HFFc6 (cell line): ENCODE measurements at places on chromosomes 5 and 9.
A peak's percentile ranks its signal among the peaks of the same experiment; 100 is the strongest.

DNA sequence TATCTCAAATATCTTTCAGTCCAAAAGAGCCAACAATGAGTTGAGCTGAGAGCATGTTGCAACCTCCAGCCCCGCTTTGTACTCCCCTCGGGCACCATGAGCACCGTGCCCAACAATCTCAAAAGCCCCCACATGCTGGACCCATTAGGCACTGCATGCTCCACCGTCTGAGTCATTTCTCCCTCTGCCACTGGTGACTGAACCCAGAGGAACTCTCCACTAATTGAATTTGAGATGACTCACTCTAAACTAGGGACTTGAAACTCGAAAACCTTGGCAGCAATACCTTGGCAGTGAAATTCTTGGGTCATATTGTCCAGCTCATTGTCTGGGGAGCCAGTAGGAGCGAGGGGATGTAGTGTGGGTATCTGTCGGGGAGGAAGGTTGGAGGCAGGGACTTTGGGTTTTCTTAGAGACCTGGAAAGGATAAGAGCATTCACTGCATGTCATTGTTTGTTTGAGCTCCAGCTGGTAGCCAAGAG is 49.9 kb upstream of the SLIT3 start:
- DNase-seq, result peak; percentile 99
- H3K4me1 ChIP-seq, result peaks cover 71% of the 10 kb centered on the region
- no peaks in the 10 kb centered on the region for H3K36me3 ChIP-seq

DNA sequence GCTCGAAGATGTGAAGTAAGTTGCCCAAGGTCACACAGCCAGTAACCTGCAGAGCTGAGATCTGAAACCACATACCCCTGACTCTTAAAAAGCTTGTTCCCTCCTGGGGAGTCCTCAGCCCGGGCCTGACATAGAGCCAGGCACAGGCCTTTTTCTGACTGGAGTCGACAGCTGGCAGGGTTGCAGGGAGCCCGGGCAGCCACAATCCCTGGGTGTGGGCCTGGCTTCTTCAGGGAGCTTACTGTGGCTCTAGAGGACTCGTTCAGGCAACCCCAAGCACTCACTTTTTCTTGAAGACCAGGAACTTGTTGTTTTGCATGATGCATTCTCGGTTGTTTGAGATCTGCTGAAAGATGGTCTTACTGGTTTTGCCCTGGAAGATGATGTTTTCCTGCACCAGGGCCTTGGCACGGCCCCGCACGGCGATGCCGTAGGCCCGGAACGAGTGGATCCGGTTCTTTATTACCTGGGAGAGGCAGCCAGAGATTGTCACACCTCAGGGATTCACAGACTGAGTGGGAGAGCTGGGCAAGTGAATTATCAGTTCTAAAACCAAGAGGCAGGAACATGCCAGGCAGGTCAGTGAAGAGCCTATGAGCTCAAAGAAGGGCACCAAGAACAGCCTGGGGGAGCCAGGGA is 30.0 kb downstream of the POLR1E start:
- no peak for DNase-seq
- H3K4me1 ChIP-seq, result no peaks in the 10 kb centered on the region
- H3K4me3 ChIP-seq, result no peak overlapping the region

- H3K4me1 ChIP-seq, result peaks cover 18% of the 10 kb centered on the region
- peak; percentile 71 for DNase-seq
- H3K4me3 ChIP-seq, result peak overlapping the region; percentile 59
Observed at GRCh38 chr9:110555551-110556331, 23.8 kb downstream of the SVEP1 start.

- H3K36me3 ChIP-seq, result peaks cover 40% of the 10 kb centered on the region
- H3K4me3 ChIP-seq, result peak overlapping the region; percentile 62
- peak overlapping the region; percentile 93 for H3K27ac ChIP-seq
- H3K27me3 ChIP-seq, result peaks cover 5% of the 10 kb centered on the region
- peak; percentile 52 for DNase-seq
Observed at GRCh38 chr5:173594061-173594460, 22.4 kb downstream of the BOD1 start.

- H3K27ac ChIP-seq, result peak overlapping the region; percentile 97
- peaks cover 71% of the 10 kb centered on the region for H3K4me1 ChIP-seq
- DNase-seq, result peak; percentile 62
- H3K36me3 ChIP-seq, result peaks cover 40% of the 10 kb centered on the region
Observed at GRCh38 chr9:5582835-5583195, 46.1 kb upstream of the RIC1 start.

- no peak overlapping the region for H3K4me3 ChIP-seq
- no peak overlapping the region for H3K27ac ChIP-seq
- H3K36me3 ChIP-seq, result no peaks in the 10 kb centered on the region
- peaks cover 8% of the 10 kb centered on the region for H3K27me3 ChIP-seq
- DNase-seq, result no peak
Observed at GRCh38 chr5:158060212-158060611, 201.3 kb upstream of the CLINT1 start.

GRCh38 chr5:124596595-124597421 is 149.6 kb downstream of the ZNF608 start:
- H3K4me3 ChIP-seq, result peak overlapping the region; percentile 3; the same call in 1 of the 2 replicates
- H3K27me3 ChIP-seq, result peaks cover 3% of the 10 kb centered on the region; the same call in 1 of the 2 replicates
- H3K4me1 ChIP-seq, result peaks cover 28% of the 10 kb centered on the region
- peak; percentile 77 for DNase-seq
- peak overlapping the region; percentile 58 for H3K27ac ChIP-seq
- H3K36me3 ChIP-seq, result no peaks in the 10 kb centered on the region

DNA sequence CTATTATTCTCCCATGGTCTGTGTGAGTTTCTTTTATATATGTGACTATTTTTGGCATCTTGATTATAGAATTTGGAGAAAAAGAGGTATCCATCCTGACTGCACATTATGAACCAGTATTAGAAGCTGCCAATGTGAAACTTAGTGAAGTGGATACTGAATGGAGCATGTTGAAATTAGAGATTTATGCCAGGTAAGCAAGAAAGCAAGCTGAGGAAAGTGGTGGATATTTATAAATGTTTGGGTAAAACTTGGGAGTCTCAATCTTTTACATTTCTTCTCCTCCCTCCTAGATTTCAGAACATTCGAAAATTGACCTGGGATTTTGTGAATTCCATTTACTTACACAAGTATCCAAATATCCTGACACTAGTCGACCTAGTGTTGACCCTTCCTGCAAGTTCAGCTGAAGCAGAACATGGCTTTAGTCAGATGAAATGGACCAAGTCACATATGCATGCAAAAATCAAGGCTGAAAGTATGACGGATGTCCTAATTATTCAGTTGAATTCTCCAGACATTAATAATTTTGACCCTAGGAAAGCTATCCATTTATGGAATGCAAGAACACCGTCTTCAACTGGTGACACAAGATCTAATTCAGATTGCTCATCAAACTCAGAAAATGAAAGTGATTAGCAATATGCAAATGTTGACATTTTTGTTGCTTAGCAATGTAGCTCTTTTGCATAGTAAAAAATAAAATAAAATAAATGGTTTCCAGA is 66.8 kb upstream of the IL7R start:
- peaks cover 44% of the 10 kb centered on the region for H3K4me1 ChIP-seq
- H3K27me3 ChIP-seq, result no peaks in the 10 kb centered on the region
- H3K27ac ChIP-seq, result peak overlapping the region; percentile 81
- no peaks in the 10 kb centered on the region for H3K36me3 ChIP-seq

DNA sequence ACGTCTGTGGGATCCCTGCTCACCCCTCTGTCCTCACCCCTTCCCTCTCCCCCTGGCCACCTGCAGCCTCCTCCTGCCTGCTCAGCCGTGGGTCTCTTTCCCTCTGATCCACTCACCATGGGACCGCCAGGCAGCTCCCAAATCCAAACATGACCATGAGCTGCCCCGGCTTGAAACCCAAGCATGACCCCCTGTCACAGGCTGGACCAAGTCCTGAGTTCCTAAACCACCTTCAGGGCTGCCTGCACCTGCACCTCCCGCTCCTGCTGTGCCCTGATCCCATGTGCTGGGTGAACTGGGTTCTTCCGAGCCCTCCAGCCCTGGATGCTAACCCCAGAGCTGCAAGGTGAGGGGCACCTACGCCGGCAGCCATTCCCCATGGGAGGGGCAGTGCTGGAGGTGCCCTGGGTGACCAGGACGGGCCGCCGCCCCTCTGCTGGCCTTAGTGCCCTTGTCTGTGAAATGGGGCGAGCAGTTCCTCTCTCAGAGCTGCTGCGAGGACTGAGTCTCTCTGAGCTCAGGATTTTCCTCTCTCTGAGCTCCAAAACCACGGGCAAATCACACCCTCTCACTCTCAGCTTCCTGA is 149.6 kb downstream of the GAPVD1 start:
- peaks cover 22% of the 10 kb centered on the region for H3K4me1 ChIP-seq
- no peak for DNase-seq
- H3K4me3 ChIP-seq, result no peak overlapping the region
- H3K27ac ChIP-seq, result no peak overlapping the region
- peaks cover 8% of the 10 kb centered on the region; the same call in 1 of the 2 replicates for H3K36me3 ChIP-seq

GRCh38 chr9:108445431-108446071 is 410.2 kb downstream of the ACTL7B start:
- peaks cover 9% of the 10 kb centered on the region; the same call in 1 of the 2 replicates for H3K36me3 ChIP-seq
- H3K4me1 ChIP-seq, result peaks cover 56% of the 10 kb centered on the region
- peaks cover 5% of the 10 kb centered on the region; the same call in 1 of the 2 replicates for H3K27me3 ChIP-seq
- no peak overlapping the region; the same call in 1 of the 2 replicates for H3K4me3 ChIP-seq
- no peak for DNase-seq
- peak overlapping the region; percentile 63 for H3K27ac ChIP-seq

DNA sequence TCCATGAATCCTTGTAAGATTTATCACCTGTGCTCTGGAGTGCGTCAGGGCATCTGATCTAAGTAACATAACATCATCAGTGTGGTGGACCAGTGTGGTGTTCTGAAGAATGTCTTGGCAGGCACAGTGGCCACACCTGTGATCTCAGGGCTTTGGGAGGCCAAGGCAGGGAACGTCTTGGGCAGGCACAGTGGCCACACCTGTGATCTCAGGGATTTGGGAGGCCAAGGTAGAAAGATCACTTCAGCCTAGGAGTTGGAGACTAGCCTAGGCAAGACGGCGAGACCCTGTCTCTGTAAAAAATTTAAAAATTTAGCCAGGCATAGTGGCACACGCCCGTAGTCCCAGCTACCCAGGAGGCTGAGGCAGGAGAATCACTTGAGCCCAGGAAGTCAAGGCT is 185.5 kb downstream of the CACNA1B start:
- H3K27me3 ChIP-seq, result peaks cover 4% of the 10 kb centered on the region; the same call in 1 of the 2 replicates
- no peak overlapping the region for H3K27ac ChIP-seq
- no peak overlapping the region for H3K4me3 ChIP-seq
- no peaks in the 10 kb centered on the region for H3K36me3 ChIP-seq

DNA sequence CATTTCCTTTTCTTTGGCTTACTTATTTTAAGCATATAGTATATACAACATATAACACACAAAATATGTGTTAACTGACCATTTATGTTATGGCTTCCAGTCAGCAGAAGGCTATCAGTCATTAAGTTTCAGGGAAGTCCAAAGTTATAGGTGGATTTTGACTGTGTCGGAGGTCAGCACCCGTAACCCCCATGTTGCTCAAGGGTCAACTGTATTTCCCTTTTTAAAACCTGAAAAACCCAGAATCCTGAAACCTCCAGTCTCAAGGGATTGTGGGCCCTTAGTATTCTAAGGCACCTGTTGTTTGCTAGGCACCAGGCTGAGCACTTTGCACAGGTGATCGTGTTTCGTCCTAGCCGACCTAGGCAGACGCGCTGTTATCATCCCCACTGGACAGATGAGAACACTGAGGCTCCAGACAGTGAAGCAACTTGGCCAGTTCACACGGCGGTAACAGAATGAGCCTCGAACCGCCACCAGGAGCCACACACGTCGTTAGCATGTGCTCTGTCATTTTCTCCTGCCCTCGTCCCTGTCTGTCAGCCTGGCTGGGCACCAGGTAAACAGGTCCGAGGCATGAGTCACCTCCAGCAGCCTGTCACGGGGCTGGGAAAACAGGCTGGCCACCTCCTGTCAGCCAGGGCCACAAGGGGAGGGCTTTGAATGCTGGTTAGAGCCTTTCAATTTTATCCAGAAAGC is 39.9 kb downstream of the DUSP1 start:
- peak overlapping the region; percentile 100 for H3K27ac ChIP-seq
- peaks cover 36% of the 10 kb centered on the region for H3K4me1 ChIP-seq
- H3K4me3 ChIP-seq, result no peak overlapping the region; the same call in 1 of the 2 replicates

GRCh38 chr9:121830441-121831140 is 179.2 kb downstream of the DAB2IP start:
- H3K4me1 ChIP-seq, result peaks cover 16% of the 10 kb centered on the region; the same call in 1 of the 2 replicates
- H3K27ac ChIP-seq, result no peak overlapping the region

GRCh38 chr9:16986556-16986955 is 116.1 kb upstream of the BNC2 start:
- H3K27ac ChIP-seq, result peak overlapping the region; percentile 93
- peaks cover 30% of the 10 kb centered on the region for H3K4me1 ChIP-seq
- peaks cover 2% of the 10 kb centered on the region; the same call in 1 of the 2 replicates for H3K27me3 ChIP-seq
- peak overlapping the region; percentile 62; the same call in 1 of the 2 replicates for H3K4me3 ChIP-seq
- peak; percentile 1 for DNase-seq

- H3K36me3 ChIP-seq, result no peaks in the 10 kb centered on the region
- no peak for DNase-seq
- no peak overlapping the region for H3K4me3 ChIP-seq
Observed at GRCh38 chr5:60604771-60605170, 95.2 kb downstream of the DEPDC1B start.

DNA sequence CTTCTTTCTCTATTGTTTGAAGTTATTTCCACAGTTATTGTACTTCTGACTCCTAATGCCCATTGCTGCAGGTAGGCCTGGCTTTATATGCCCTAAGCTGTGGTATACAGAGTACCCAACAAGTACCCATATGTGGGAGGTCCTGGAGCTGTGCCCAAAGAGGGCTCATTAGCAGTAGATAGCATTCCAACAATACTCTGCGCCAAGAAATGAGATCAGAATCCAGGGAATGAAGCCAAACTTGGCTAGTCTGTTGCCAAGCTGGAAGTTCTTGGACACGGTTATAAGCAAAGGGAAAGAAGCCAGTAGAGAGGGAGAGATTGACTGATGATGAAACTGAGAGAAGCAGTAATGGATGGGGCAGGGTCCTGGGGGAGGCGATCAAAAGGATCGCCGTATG is 29.7 kb upstream of the FAM169A start:
- H3K4me3 ChIP-seq, result no peak overlapping the region
- H3K27me3 ChIP-seq, result no peaks in the 10 kb centered on the region
- DNase-seq, result peak; percentile 69
- H3K36me3 ChIP-seq, result no peaks in the 10 kb centered on the region

DNA sequence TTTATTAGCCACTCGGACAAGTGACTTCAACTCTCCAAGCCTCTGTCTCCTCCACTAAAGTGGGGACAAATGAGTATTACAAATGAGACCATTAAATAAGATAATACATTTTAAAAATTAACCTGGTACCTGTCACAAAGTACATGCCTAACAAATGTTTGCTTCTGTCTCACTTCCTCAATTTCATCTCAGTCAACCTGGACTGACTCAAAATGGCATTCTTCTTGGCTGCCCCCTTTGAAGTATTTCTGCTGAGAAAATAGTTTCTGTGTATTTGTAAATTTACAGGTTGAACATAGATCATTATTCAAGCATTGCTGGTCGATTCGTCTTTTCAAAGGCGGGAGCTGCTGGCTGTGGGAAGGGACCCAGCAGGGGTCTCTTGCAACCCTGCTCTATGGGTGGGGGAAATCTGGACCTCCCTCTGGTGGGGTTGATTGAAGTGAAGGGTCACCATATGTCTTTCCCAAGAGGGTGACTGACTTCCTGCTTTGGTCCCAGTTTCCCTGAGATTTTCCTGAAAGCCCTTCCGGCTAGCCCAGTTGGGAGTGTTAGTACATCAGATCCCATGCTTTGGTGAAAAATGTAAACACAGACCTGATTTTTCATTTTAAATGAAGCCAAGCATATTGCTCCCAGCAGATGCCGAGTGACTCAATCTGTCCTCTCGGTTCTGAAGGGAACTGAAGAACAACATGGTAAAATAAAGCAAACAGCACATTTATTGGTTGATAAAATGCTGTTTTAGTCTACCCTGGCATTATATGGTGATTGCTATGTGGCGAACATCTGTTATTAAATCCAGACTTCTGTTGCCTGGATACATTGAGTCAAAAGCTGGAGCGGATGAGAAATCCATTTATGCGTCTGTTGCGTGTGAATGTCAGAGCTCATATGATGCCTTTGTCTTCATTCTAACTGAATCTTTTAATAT is 73.0 kb downstream of the KCNIP1 start:
- H3K4me3 ChIP-seq, result no peak overlapping the region
- no peaks in the 10 kb centered on the region for H3K36me3 ChIP-seq
- no peaks in the 10 kb centered on the region for H3K4me1 ChIP-seq
- no peak overlapping the region for H3K27ac ChIP-seq
